Glutamatergic neuron (in vitro differentiated cells): ENCODE measurements at places on chromosomes 1 and 21. TPM values are rescaled to one million over a fixed set of nuclear protein-coding genes. Genes with fewer than 3 reads are reported as not detected.

DNA sequence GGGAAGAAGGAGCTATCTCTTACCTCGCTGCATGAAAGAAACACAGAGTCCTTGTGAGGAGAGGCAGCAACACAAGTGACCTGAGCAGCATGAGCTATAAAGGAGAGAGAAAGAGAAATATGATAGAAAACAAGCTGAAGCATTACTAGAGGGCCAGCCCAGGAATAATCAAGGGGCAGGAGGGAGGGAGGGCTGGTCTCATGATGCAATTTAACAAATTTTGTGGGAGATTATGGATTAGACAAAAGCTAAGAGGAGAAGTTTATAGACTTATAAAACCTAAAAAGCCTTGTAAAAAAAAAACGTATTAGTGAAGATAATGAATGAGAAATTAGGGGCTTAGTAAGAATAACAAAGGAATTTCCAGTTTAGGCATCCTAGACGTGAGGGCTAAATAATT lies 5.0 kb downstream of the WDR77 start:
- DNase-seq = no peak

Gene AGL
- 20.4 TPM for total RNA-seq

Gene OR2L13
- total RNA-seq = not detected

DNA sequence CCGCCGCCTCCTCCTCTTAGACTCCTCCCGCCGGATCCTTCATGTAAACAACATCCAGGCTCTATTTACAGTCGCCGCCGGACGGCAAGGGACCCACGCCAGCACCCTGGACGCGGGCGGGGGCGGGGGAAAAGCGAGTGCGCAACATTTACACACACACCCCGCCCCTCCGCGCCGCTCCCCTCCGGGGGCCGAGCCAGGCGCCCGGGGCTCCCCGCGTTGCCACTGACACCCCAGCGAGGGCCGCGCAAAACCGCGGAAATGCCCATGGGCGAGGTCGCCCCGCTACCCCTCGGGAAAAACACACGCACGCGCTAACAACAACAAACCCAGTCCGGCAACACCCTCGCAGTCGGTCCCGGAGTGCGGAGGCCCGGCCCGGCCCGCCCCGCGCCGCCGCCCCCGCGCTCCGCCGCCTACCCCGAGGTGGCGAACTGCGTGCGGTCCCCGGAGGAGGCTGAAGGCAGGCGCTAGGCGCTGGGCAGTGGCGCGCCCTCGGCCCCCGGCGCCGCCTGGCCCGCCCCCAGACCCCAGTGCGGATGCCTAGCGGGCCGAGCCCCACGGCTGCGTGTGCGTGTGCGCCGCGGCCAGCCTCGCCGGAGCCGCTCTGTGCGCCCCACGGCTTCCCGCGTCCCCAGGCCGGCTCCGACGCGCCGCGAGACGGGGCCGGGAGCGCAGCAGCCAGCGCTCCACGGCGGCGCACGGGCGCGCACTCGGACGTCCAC lies 81.1 kb upstream of the AK4 start:
- peak; percentile 70 for DNase-seq

Gene GJC2
- total RNA-seq = 3.0 TPM

- DNase-seq = peak; percentile 75
These were observed 25.1 kb downstream of the NENF start for GRCh38 chr1:212457740-212458338.

- DNase-seq = no peak
These were observed 20.4 kb upstream of the HPDL start for GRCh38 chr1:45306319-45306718.

- no peak for DNase-seq
These were observed 19.0 kb downstream of the ADORA1 start for GRCh38 chr1:203146537-203146936.

GRCh38 chr1:200179126-200179780 lies 151.7 kb downstream of the NR5A2 start:
- DNase-seq = no peak

- DNase-seq = no peak
These were observed 83.3 kb downstream of the TIAM1 start for GRCh38 chr21:31260790-31261189.

- no peak for DNase-seq
These were observed 28.8 kb upstream of the PADI4 start for GRCh38 chr1:17278996-17279830.

Gene CHODL
- 5.5 TPM for total RNA-seq

Gene A3GALT2
- total RNA-seq = 0.71 TPM

Gene AK4
- 2.6 TPM for total RNA-seq
